Ovary (tissue), 10 donors: ENCODE measurements at places on chromosomes 12 and 14. TPM values are rescaled to one million over a fixed set of nuclear protein-coding genes. Genes with fewer than 3 reads are reported as not detected.

- H3K4me1 ChIP-seq, result peaks cover 51% of the 10 kb centered on the region
- no peaks in the 10 kb centered on the region for H3K36me3 ChIP-seq
- H3K4me3 ChIP-seq, result no peak overlapping the region
- peak; percentile 70 for DNase-seq
Measured at GRCh38 chr14:74582910-74583581, 29.0 kb downstream of the LTBP2 start.

DNA sequence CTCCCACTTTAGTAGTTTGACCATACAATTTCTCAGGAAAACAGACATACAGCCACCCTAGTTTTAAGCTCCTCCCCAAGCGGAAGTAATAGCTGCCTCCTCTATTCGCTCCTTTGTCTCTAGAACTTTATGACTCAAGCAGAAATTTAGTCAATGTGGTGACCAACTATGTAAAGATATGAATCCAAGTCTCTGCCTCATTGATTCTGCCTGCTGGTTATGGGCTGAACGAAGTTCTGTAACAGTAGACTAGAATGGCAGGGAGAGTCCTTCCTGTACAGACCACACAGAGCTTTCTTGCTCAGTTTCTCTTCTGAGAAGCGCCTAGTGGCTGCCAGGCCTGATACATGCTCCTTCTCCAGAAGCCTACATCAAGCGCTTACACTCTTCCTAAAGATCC, 19.1 kb downstream of the KICS2 start:
- H3K36me3 ChIP-seq, result no peaks in the 10 kb centered on the region
- H3K27ac ChIP-seq, result no peak overlapping the region
- DNase-seq, result no peak
- H3K4me3 ChIP-seq, result no peak overlapping the region
- H3K27me3 ChIP-seq, result no peaks in the 10 kb centered on the region

- no peaks in the 10 kb centered on the region for H3K36me3 ChIP-seq
- no peak for DNase-seq
Measured at GRCh38 chr14:31930070-31930469, 147.0 kb upstream of the ARHGAP5 start.

The JAG2 gene
- total RNA-seq, result 10.2 TPM

DNA sequence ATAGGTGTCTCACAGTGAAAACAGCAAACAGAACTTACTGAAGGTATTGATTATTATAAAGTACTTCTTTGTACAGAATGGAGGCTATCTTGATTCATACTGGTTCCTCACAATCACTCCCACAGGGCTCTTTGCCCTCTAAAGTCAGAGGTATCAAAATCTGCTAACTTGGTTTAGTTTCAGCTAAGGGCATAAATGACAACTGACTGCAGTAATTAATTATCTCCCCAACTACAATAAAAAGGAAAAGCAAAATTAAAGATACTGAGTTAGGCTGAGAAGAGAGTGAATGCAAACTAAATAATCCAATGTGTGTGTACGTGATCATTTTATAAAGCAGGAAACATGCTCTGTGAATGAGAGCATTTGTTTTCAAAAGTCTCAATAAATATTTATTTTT, 338.7 kb downstream of the ACSS3 start:
- no peak overlapping the region for H3K27ac ChIP-seq
- H3K36me3 ChIP-seq, result no peaks in the 10 kb centered on the region
- no peaks in the 10 kb centered on the region for H3K27me3 ChIP-seq
- no peak overlapping the region for H3K4me3 ChIP-seq
- DNase-seq, result no peak

- H3K36me3 ChIP-seq, result no peaks in the 10 kb centered on the region
- H3K27me3 ChIP-seq, result no peaks in the 10 kb centered on the region
- no peaks in the 10 kb centered on the region for H3K4me1 ChIP-seq
- no peak overlapping the region for H3K27ac ChIP-seq
- DNase-seq, result no peak
- H3K4me3 ChIP-seq, result no peak overlapping the region
Measured at GRCh38 chr12:19675361-19675760, 236.1 kb downstream of the AEBP2 start.

The CD163L1 gene
- 0.80 TPM for total RNA-seq

The CHMP4A gene
- total RNA-seq, result 57.5 TPM

DNA sequence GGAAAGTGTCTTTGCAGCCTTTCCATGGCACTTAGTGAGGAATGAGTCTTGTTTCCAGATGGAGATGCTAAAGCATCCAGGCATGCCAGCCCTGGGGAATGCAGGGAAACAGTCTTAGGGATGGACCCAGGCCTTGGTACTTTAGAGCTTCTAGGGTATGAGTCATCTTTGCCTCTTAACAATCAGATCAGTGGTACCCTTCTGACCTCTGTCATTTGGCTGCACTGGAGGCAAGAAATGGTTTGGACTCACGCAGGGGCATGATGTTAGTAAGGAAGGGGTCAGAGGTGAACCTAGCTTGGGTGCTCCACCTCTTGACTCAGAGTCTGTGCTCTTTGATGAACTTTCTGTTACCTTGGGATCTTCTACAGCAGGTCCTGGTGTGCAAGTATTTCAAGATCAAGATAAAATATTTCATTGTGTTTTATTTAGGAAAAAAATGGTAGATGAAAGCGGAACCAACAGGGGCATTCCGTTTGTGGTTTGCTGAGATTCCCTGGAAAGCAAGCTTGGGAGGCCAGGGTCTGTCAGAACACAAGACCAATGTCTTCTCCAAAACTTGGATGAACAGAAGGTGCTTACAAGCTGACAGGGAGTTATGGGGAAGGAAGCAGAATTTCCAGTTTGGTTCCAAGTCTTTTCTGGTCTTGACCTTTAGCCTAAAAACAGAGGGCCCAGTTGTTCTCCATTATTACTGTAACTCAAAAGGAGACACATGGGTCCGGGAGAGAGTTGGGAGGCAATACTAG, 216.2 kb downstream of the ZFP36L1 start:
- peaks cover 3% of the 10 kb centered on the region for H3K4me1 ChIP-seq
- no peak overlapping the region for H3K27ac ChIP-seq
- no peak overlapping the region for H3K4me3 ChIP-seq
- H3K27me3 ChIP-seq, result no peaks in the 10 kb centered on the region
- H3K36me3 ChIP-seq, result no peaks in the 10 kb centered on the region

DNA sequence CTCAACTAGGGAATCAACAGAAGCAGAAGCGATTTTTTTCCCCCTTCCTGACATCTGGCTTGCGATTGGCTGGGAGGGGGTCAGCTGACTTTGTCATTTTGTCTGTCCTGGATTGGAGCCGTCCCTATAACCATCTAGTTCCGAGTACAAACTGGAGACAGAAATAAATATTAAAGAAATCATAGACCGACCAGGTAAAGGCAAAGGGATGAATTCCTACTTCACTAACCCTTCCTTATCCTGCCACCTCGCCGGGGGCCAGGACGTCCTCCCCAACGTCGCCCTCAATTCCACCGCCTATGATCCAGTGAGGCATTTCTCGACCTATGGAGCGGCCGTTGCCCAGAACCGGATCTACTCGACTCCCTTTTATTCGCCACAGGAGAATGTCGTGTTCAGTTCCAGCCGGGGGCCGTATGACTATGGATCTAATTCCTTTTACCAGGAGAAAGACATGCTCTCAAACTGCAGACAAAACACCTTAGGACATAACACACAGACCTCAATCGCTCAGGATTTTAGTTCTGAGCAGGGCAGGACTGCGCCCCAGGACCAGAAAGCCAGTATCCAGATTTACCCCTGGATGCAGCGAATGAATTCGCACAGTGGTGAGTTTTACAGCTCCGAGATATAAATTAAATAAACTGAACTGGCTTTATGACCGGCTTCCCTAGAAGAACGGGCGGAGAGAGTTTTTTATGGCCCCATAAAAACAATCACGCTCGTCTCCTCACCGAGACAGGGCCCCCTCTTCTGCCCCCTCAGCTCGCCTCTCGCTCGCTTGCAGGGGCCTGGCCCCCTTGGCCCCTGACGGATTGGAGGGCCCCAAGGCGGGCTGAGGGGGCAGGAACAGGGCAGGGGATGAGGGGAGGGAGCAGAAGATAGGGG, at the start of gene HOXC6:
TSS of gene HOXC6 (plus strand) at position 127 of the 888 bp plus-strand sequence. CDS start at position 209, 82 bp downstream.
- peaks cover 15% of the 10 kb centered on the region for H3K4me1 ChIP-seq
- H3K4me3 ChIP-seq, result peak within 1 kb of the TSS; percentile 23
- H3K27ac ChIP-seq, result peak within 1 kb of the TSS; percentile 61
- DNase-seq, result peak; percentile 68
- no peaks in the 10 kb centered on the region for H3K36me3 ChIP-seq
- H3K27me3 ChIP-seq, result no peaks in the 10 kb centered on the region

The BBOF1 gene
- total RNA-seq, result 4.9 TPM

The RND1 gene
- total RNA-seq, result 0.24 TPM

The TAS2R7 gene
- not detected for total RNA-seq

DNA sequence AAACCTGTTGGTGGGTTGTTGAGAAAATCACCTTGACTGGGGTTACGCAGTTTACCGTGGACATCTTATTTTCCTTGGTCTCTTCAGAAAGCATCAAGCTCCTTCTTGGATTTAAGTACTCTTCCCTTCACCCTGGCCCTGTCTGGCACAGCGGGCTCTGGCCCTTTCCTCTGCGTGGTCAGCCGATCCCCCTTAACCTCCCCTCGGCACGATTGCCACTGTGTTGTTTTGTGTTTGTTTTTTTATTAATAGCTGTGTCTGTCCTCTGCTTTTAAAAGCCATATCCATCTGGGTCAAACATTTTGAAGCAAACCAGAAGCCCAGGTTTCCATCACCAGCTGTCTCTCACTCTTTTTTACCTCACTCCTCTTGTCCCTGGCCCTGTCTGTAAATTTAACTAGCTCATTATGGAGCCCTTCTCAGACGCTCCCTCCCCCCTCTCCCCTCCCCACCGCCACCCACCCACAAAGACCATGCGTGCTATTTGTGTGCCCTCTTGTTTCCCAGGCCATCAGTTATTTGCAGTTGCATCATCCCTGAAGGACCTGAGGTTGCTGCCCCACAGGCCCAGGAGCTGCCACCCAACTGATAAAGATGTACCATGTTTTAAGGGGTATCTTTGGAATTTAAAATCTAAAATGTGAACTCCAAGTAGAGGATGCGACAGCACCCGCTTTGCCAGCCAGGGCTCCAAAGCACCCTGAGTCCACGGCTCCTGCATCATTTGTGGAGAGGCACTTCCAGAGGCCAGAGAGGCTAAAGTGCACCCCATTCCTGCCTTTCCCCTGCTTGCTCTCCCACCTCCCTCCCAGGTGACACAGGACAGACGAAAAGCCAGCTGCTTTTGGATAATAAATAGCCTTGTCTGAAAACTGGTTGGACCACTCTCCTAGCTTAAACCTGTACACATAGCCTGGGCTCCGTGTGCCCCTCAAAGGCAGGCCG, 3.9 kb downstream of the BCL11B start:
- H3K27me3 ChIP-seq, result no peaks in the 10 kb centered on the region
- H3K27ac ChIP-seq, result no peak overlapping the region
- no peak overlapping the region for H3K4me3 ChIP-seq
- H3K36me3 ChIP-seq, result no peaks in the 10 kb centered on the region
- H3K4me1 ChIP-seq, result peaks cover under 1% of the 10 kb centered on the region

DNA sequence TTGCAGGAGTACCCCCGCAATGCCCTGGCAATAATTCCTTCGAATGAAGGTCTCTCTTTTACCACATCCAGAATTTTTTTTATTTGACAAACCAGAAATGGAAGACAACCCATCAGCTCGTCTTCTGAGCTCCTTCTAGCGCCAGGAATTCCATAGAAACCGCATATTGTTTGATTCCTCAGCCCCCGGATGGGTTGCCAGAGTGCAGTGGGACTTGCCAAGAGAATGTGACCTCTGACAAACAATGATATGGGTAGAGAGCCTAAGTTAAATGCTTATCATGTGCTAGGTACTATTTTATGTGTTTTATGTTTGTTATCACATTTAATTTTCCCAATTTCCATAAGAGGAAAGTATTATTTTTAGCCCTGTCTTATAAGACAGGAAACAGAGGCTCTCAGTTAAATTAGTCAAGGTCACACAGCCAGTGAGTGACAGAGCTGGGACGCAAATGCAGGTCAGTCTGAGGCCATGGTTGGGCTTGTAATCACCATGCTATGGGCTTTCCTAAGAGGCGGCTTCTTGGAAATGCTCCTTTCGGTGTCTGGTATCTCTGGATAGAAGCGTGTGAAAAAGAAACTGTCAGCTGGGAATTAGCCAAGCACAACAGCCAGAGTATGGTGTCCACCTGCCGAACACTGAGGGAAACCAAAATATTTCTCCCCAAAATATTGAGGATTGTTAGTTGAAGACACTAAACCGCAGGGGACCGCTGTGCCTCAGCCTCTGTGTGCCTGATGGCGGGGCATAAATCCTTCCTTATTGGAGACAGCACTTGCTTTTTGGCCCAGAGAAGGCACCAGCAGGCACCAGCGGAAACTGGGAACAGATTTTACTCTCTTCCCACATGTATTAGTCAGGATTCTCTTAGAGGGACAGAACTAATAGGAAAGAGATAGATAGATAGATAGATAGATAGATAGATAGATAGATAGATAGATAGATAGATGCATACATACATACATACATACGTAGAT, 29.4 kb upstream of the ETFBKMT start:
- no peaks in the 10 kb centered on the region for H3K36me3 ChIP-seq
- peak; percentile 77 for DNase-seq
- peaks cover 9% of the 10 kb centered on the region for H3K4me1 ChIP-seq
- no peaks in the 10 kb centered on the region for H3K27me3 ChIP-seq
- H3K4me3 ChIP-seq, result peak overlapping the region; percentile 12
- H3K27ac ChIP-seq, result no peak overlapping the region

- peaks cover 2% of the 10 kb centered on the region for H3K4me1 ChIP-seq
- no peak overlapping the region for H3K27ac ChIP-seq
- H3K36me3 ChIP-seq, result no peaks in the 10 kb centered on the region
- no peak overlapping the region for H3K4me3 ChIP-seq
- DNase-seq, result no peak
Measured at GRCh38 chr12:94183708-94184379, 35.5 kb downstream of the PLXNC1 start.

- H3K4me3 ChIP-seq, result no peak within 1 kb of the TSS
- H3K27ac ChIP-seq, result peak within 1 kb of the TSS; percentile 58
- no peaks in the 10 kb centered on the region for H3K27me3 ChIP-seq
- H3K4me1 ChIP-seq, result peaks cover 9% of the 10 kb centered on the region
- DNase-seq, result peak; percentile 59
Measured at GRCh38 chr14:20802341-20803084, at the start of gene RNASE1. Gene RNASE1 (minus strand): TSS chr14:20802844. CDS start chr14:20802068, 776 bp downstream.

GRCh38 chr12:7857971-7858370, 14.7 kb downstream of the SLC2A14 start:
- DNase-seq, result no peak
- peaks cover 2% of the 10 kb centered on the region for H3K4me1 ChIP-seq
- H3K27me3 ChIP-seq, result no peaks in the 10 kb centered on the region
- H3K36me3 ChIP-seq, result no peaks in the 10 kb centered on the region
- no peak overlapping the region for H3K4me3 ChIP-seq

The CCDC77 gene
- 5.7 TPM for total RNA-seq

GRCh38 chr14:23137192-23137812, 18.2 kb upstream of the CEBPE start:
- H3K4me3 ChIP-seq, result no peak overlapping the region
- no peaks in the 10 kb centered on the region for H3K27me3 ChIP-seq
- H3K27ac ChIP-seq, result no peak overlapping the region
- peaks cover 2% of the 10 kb centered on the region for H3K4me1 ChIP-seq
- no peak for DNase-seq

The MAPK1IP1L gene
- 67.1 TPM for total RNA-seq

- H3K27me3 ChIP-seq, result no peaks in the 10 kb centered on the region
- H3K4me3 ChIP-seq, result no peak overlapping the region
- H3K36me3 ChIP-seq, result no peaks in the 10 kb centered on the region
- H3K4me1 ChIP-seq, result no peaks in the 10 kb centered on the region
- no peak for DNase-seq
- H3K27ac ChIP-seq, result no peak overlapping the region
Measured at GRCh38 chr12:10121278-10121677, 8.7 kb downstream of the CLEC7A start.

The C1R gene
- total RNA-seq, result 472 TPM
